ENCODE measurements at places on chromosomes 5 and 9.

DNA sequence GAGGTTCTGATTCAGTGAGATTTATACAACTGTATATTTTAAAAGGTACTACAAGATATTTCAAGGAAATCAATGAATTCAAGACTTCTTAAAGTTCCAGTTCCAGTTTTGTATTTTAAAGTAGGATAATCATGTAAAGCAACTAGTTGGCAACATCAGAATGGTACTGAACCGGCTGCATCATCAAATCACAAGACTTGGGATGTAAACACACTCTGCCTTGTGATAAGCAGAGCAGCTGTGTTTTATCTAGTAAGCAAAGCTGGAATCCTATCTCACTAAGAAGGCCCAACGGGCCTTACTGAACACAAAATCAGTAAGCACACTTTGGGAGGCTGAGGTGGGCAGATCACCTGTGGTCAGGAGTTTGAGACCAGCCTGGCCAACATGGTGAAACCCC, 327.2 kb upstream of the NREP start:
- DNase-seq: no peak

DNA sequence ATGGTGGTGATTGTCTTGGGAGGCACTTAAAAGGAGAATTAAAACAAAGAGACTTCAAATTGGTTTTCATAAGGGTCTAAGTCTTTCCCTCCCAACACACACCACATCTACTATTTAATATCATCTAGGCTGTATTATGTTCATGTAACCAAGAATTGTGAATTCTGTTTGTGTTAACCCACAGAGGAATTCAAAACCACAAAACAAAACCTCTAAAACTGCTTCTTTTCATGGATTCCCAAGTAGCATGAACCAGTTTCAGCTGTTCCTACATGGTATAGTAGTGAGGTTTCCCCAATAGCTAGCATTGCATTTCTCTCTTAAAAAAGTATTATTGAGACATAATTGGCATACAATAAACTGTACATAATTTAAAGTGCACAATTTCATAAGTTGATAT, 283.8 kb downstream of the CD180 start:
- DNase-seq: no peak

GRCh38 chr9:105459336-105459735, 11.5 kb downstream of the FSD1L start:
- no peak for DNase-seq

- peak; percentile 30 for DNase-seq
Measured at GRCh38 chr9:3498691-3499090, 27.1 kb downstream of the RFX3 start.

DNA sequence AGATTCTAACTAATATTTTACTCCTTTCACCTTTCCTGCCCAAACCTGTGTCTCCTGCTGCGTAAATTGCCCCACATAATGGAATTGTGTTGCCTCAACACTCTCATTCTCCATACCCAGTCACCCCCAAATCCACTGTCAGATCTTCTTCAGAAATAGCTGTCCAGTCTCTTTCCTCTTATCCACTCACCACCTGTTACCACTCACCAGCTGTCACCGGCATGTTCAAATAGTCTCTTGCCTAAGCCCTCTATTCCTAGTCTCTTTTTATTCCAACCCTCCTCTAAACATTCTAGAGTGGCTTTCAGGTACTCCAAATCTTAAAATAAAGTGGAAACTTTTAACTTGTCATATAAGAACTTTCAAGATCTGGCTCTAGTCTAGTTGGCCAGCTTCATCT, 262.0 kb upstream of the FBXL7 start:
- DNase-seq: no peak

DNA sequence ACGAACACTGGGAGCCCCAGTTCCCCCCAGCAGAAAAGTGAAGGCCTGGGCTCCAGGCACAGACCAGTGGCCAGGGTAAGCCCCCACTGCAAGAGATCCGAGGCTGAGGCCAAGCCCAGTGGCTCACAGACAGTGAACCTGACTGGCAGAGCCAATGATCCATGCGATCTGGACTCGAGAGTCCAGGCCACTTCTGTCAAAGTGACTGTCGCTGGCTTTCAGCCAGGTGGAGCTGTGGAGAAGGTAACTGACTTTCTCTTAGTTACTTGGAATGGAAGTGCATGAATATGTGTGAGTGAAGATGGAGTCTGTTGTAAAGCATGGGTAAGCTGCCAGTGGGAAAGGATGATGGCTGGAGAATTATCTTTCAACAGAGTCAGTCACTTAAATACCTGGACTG, 99.7 kb downstream of the GOLPH3 start:
- no peak for DNase-seq

GRCh38 chr5:147036691-147037245, 158.2 kb upstream of the PPP2R2B start:
- DNase-seq: no peak
